ENCODE measurements at places on chromosomes 16 and 17. TPM values are rescaled to one million over a fixed set of nuclear protein-coding genes. Genes with fewer than 3 reads are reported as not detected.
A peak's percentile ranks its signal among the peaks of the same experiment; 100 is the strongest.

DNA sequence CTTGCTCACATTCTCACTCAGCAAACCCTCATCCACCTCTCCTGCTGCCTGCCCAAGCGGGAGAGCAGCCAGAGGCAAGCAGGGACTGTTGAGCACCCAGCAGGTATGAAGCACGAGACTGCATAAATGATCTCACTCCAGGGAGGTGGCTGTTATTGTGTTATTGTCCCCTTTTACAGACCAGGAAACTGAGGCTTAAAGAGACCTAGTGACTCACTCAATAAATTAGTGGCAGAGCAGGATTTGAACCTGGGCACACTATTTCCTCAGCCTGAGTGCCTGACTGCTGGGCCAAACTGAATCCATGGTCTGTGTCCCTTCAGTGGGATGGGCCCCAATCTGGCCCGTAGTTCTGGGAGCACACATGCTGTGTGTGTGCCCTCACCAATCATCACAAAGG, 12.3 kb upstream of the MAP2K3 start:
- DNase-seq, result no peak

Gene MMP28
- total RNA-seq, result not detected

DNA sequence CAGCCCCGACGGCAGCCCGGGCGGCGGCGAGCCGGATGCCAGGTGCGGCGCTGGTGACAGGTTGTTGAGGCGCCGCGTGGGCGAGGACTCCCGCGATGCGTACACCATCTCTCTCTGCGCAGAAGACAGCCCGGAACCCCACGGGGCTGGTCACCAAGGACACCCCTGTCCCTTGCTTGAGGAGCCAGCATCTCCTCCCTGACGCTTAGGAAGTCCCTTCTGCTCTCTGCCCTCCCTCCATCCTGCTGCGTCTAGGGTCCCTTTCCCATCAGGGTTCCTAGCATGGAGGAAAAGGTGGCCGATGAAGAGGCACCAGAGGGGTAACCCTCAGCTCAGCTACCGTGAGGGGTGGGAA, 43.6 kb downstream of the SRCIN1 start:
- DNase-seq, result no peak

GRCh38 chr16:30351586-30352419, 3.3 kb downstream of the CD2BP2 start:
- peak; percentile 76 for DNase-seq

GRCh38 chr17:47726796-47727703, 6.0 kb upstream of the TBX21 start:
- DNase-seq, result no peak

Gene FA2H
- not detected for total RNA-seq

Gene KRTAP17-1
- not detected for total RNA-seq

GRCh38 chr17:81927152-81927652, 333 bp downstream of the MAFG start:
- no peak for DNase-seq

- no peak for DNase-seq
Measured at GRCh38 chr16:60077861-60078260, 1343.7 kb upstream of the GOT2 start.

DNA sequence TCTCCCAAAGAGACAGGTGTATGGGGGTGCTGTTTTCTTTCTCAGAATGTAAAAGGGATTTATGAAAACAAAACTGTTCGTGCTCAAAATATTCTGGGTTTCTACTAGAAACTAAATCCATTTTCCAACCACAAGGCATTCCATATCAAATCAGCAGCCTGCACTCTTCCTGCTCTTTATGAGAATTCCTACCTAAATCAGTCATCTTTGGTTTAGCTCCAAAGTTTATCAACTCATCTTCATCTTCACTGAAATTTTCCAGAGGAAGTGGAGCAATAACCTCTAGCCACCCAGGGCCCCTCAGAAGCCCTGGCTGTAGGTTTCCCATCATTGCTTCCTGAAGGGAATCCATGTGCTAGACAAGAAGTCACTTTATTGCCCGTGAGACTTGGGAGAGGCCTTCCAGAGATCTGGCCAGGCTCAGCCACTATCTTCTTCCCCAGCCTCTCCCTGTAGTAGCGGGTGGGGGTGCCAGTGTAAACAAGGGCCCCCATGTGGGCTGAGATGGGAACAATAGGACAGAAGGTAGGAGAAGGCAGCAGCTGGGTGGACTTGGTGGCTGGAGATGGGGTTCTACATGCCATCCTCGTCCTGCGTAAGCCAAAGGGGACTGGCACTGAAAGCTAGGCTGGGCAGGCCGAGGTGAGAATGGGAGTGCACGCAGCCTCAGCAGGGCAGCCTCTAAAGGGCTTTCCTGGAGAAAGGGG, 22.0 kb upstream of the ALDH3A1 start:
- DNase-seq, result peak; percentile 84

- no peak for DNase-seq
Measured at GRCh38 chr16:87674419-87674818, 72.1 kb downstream of the JPH3 start.

Gene SCARF1
- 0.38 TPM for total RNA-seq

GRCh38 chr16:3080024-3080423, 14.6 kb downstream of the IL32 start:
- no peak for DNase-seq

DNA sequence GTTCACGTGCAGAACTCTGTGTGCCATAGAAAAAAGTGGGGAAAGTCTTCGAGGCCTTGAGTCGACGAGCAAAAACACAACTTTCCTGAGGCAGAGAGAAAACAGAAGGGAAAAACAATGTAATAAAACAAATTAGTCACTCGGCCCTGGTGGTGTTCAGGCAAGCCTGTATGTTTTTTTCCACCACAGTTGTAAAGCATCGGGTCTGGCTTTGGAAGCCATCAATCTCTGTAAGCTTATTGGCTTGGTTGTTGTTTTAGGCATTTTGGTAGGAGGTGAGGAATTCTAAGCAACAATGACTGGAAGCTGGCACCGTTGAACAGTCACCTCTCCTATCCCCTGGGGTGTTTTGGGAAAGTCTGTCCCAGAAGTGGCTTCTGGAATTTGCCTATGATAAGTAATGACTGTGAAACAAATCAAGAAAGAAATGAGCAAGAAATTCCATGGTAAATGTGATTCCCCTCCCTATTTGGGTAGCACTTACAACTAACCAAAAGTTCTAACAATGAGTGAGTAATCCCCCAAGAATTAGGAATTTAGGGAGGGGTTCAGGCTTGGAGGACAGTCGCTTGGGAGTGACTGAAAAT, 2.8 kb downstream of the CDH13 start:
- DNase-seq, result peak; percentile 79

- no peak for DNase-seq
Measured at GRCh38 chr16:55685973-55686372, 30.2 kb downstream of the SLC6A2 start.

- DNase-seq, result no peak
Measured at GRCh38 chr16:86537486-86537885, 17.5 kb downstream of the MTHFSD start.

Gene PEX12
- 8.4 TPM for total RNA-seq

DNA sequence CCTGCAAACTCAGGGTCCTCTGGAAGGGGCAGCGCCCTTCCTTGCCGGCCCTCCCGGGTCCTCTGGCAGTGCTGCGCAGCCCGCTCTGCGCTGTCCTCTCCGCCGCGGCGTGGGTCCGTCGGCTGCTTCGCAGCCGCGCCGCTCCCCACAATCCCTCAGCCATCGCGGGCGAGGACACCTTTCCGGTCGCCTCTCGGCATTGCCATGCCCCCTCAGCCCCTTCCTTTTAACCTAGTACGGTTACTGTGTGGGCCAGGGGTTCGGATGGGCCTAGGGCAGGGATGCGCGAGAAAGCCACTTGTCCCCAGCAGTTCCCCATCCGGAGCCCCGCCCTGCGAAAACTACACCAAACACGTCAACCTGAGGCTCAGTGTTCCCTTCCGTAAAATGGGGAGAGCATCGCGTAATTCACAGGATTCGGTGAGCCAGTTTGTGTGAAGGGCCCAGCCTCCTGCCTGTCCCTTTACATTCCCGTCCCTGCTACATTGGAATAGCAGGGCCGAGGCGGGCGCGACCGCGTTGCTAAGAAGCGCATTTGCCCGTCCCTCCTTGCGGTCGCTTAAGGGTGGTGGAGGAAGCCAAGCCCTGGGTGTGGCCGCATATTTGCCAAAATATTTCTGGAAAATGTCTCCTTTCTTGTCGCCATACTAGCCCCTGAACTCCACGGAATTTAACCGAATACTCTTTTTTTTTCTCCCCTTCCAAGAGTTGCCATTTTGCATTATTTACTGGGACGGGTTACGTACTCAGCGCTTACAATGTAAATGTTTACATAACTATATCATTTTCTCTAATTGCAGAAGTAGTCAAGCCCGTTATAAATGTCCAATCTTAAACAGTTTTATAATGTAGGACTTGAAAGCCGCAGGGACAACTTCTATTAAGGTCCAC, 13.2 kb downstream of the COPZ2 start:
- DNase-seq, result peak; percentile 64

- DNase-seq, result no peak
Measured at GRCh38 chr16:2007081-2007836, 2.4 kb downstream of the ZNF598 start.

- DNase-seq, result peak; percentile 89
Measured at GRCh38 chr16:81711657-81712319, 67.3 kb upstream of the PLCG2 start.

DNA sequence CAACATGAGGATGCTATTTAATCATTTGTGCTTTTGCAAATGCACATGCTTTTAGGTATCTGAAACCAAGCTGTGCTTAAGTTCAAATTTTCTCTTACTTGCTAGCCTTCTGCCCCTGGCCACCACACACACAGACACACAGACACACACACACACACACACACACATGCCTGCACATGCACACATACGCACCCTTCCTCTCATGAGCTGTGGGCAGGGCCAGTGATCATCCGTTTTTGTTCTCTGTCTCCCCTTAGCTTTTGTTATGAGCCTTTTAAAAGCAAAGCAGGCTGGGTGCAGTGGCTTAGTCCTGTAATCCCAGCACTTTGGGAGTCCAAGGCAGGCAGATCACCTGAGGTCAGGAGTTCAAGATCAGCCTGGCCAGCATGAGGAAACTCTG, 34.2 kb downstream of the CD300LF start:
- DNase-seq, result no peak

- DNase-seq, result no peak
Measured at GRCh38 chr16:72126429-72126765, 32.8 kb downstream of the DHX38 start.

- peak; percentile 49 for DNase-seq
Measured at GRCh38 chr17:29444589-29444988, 54.4 kb downstream of the TAOK1 start.

- no peak for DNase-seq
Measured at GRCh38 chr17:60798576-60798975, 120.9 kb downstream of the BCAS3 start.

DNA sequence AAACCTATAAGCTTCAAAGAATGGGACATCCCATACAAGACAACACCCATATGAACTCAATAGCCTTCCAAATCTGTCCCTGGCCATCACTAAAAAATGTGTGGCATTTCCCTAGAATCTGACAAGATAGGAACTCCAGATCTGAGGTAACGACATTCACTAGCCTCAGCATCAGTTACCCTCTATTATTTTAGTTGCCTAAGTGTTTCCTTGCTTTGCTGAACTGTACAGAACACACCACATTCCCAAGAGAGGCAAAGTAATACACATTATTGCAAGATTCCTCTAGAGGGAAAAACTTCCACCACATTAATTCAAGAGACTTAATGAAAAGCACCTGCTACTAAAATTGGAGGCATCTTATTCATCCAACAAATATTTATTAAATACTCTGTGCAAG, 5.0 kb downstream of the LSM12 start:
- no peak for DNase-seq

Gene DBNDD1
- total RNA-seq, result 2.1 TPM

DNA sequence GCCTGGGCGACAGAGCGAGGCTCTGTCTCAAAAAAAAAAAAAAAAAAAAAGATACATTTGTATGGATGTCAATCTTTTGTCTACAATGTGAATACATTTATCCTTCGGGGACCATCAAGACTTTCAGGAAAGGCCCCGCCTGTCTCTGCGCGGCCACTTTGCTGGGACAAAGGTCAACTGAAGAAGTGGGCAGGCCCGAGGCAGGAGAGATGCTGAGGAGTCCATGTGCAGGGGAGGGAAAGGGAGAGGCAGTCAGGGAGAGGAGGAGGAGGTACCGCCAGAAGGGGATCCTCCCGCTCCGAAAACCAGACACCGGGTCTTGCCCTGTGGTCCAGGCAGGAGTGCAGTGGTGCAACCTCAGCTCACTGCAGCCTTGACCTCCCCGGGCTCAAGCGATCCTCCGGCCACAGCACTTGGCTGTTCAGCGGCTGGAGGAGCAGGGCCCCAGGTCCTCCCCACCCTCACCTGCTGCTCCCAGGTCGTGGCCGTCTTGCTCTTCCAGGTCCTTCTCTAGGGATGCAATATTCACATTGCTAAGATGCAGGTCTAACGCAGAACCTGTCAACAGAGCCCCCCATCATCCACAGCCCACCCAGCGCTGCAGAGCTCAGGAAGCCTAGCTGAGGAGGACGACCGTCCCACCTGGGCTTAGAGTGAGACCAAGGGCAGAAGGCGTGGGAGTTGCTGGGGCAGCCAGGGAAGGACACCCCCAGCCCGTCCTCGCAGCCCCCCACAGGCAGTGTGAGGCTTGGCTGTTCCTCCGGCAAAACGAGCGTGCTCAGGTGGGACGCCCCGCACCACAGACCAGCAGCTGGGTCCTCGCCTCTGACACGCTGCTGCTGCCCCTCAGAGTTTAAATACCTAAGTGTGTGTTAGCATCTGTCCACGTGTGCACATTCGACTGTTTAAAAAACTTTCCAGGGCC, 19.6 kb downstream of the GNPTG start:
- no peak for DNase-seq

Gene GCGR
- total RNA-seq, result not detected

Gene CACNG3
- not detected for total RNA-seq

- DNase-seq, result no peak
Measured at GRCh38 chr17:40427002-40427491, 9.4 kb upstream of the TOP2A start.

Gene ACBD4
- total RNA-seq, result 6.4 TPM

Gene CACNG5
- not detected for total RNA-seq

DNA sequence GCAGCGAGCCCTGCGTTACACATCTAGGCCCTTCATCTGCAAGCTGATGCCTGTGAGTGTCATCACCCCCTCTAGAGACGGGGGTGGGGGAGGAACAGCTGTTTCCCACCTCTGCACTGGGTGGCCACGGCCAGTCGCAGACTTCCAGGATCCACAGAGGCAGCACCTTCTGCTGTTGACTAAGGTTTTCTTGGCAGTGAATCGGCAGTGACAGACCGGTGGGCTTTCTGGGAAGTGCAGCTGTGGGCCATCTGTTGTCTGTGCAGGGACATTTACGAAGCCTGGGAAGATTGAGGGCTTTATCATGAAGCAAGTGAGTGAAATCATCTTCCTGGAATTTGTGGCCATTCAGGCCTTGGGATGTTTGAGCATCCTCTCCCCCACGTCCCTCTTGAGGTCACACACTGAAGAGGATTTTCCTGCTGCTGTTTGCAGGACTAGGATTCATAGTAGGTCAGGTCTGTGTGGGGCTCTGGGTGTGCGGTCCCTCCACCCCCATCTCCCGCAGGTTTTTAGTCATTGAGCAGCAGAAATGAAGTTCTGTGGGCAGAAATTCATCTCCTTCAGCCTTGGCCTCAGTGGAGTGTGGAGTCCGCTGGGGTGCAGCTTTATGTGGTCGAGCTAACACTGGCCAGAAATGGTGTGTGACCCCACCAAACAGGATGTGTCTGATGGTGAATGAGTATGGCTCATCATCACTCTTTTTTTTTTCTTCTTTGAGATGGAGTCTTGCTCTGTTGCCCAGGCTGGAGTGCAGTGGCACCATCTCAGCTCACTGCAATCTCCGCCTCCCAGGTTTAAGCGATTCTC, 12.0 kb downstream of the PGS1 start:
- DNase-seq, result peak; percentile 95
